ENCODE measurements at places on chromosomes 4 and X.

DNA sequence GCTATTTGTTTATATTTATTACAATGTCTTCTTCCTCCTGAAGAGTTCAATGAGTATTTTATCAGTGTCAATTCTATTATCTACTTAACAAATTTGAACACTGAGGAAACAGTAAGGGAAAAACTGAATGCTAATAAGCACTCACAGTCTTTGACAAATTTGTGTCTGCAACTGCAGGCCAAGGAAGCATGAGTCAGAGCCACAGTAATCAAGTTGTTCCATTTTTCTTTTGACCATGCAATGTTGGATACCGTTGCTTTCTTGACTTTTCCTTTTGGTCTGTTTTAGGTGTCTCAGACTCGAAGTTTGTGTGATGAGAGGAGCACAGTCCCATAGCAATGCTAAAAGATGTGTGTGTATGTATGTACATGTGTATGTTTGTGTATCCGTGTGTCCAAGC is 359.6 kb downstream of the IL1RAPL1 start:
- no peak for DNase-seq

DNA sequence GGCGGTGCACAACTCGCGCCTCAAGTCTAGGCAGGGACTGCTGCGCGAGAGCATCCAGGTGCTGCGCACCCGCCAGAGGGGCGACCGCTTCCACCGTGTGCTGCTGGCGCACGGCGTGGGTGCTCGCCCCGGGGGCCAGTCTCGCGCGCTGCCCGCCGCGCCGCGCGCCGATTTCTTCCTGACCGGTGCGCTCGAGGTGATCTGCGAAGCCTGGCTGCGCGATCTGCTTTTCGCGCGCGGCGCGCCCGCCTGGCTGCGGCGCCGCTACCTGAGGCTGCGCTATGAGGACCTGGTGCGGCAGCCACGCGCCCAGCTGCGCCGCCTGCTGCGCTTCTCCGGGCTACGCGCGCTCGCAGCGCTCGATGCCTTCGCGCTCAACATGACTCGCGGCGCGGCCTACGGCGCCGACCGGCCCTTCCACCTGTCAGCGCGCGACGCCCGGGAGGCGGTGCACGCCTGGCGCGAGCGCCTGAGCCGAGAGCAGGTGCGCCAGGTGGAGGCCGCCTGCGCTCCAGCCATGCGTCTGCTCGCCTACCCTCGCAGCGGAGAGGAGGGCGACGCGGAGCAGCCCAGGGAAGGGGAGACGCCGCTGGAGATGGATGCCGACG is 1.3 kb downstream of the CHST7 start:
- DNase-seq = peak; percentile 71

DNA sequence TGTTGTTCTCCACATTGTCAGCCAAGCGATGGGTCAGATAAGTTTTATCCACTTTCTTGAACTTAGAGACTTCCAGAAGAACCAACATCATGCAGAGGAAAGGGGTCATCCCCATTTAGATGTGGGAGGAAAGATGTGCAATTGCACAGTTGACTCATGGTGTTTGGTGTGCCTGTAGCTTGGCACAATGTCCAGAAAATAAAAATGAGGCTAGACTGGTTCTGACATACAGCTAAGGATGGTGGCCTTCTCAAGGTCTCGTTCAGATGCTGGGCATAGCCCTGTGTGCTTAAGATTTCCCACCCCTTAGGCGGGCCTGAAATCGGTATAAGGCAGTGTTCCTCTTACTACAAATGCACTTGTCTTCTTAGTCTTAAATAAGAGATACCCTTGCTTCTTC is 101.1 kb downstream of the PCDH7 start:
- no peak for DNase-seq

GRCh38 chr4:63302078-63302477 is 1107.2 kb downstream of the TECRL start:
- no peak for DNase-seq

DNA sequence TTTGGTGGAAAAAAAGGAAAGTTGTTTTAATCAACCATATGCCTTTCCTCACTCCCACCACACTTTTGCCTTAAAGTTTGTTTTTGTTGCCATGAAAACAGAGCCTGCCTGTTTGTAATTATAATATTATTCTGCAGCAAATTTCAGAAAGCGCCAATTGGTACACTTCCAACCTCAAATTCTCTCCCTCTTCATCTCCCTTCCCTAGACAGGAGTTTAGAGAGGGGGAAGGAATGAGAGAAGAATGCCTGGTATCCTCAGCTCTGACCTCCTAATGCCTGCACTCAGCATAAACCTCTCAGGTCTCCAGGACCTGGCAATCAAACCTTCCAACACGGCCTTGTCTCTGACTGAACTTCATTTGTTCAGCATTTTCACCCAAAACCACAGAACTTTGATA is 138.4 kb upstream of the HCCS start:
- no peak for DNase-seq

DNA sequence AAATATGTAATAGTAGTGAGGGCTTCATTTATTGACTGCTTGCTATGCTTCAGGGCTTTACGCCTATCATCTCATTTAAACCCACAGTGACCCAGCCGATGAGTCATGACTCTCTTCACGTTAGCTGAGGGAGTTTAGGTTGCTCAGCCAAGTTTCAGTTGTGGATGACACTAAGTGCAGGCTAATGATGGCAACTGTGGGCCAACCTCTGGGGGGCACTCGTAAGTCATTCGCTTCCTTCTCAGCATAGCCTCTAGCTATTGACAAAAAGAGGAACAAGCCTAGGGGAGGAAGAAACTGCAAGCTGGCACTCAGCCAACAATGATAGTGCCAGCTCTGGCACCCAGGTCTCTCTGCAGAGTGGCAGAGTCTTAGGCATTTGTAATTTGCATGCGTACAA is 325.0 kb downstream of the ARHGAP10 start:
- no peak for DNase-seq

DNA sequence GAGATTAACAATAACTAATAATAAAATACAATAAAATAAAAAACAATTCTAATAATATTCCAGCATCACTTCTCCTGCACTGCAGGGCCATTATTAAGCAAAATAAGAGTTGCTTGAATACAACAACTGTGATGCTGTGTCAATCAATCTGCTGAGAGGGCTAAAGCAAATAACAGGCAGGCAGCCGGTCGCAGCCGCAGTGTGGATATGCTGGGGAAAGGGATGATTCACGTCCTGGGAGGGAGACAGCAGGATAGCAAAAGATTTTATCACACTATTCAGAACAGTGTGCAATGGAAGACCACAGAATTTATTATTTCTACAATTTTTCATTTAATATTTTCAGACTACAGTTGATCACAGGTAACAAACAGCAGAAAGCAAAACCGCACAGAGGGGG is 76.5 kb upstream of the SMARCAD1 start:
- no peak for DNase-seq

- DNase-seq = no peak
These were observed 13.0 kb upstream of the TMEM156 start for GRCh38 chr4:39044956-39045826.

DNA sequence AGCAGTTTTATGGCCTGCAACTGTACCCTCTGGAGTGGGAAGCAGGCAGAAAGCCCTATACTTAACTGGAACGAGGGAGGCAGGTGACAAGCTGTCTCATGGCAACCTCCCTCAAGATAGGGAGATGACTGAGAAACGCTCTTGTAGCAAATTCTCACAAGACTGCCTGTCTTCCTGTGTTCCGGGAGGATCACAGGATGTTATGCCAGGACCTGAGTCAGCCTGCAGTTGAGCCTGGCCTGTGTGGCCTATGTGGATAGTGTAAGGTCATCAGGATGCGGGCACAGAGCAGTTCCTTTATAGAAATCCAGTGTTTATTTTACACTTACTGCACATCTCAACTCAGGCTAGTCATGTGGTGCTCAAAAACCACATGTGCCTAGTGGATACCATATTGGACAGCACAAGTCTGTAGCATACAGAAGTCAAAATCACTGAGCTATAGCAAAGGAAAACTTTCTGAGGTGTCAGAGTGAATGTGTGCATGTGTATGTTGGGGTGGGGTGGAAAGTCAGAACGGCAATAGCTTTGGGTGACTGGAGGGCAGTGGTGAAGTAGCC is 25.2 kb downstream of the TAF7L start:
- no peak for DNase-seq

- no peak for DNase-seq
These were observed 28.8 kb downstream of the SUPT20HL2 start for GRCh38 chrX:24285082-24285481.

- DNase-seq = no peak
These were observed 20.5 kb downstream of the ARSJ start for GRCh38 chr4:113958766-113959538.

DNA sequence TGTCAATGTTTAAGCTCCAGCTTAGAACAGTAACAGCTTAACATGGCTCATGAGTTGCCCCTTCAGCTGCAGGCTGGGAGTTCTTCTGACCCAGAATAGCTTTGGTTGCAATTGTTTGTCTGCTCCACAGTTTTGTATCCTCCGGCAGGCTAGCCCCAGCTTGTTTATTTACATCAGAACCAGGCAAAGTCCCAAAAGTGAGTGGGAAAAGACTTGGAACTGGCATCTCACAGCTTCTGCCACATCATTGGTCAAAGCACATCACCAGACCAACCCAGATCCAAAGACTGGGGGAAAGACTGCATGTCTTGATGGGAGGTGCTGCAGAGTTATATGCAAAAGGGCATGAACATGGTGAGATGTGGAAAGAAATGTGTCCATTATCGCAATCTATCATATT is 231.2 kb upstream of the CPEB2 start:
- no peak for DNase-seq

DNA sequence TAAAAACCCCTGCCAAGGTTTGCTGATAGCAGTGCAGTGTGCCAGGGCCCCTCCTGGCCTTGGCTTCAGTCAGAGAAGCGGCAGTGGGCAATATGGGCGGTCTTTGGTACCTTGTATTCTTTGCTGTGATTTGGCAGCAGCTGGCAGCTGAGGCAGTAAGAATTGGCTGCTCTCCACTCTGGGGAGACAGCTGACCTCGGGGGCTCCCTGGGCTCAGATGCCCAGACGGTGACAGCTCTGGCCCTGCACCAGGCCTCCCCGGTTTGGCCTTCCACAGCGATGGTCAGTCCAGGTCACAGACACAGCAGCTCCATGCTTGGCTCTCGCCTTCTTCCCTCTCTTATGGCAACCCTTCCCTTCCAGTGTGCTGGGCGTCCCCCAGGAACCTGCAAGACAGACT is 330.9 kb downstream of the BCOR start:
- DNase-seq = no peak
